Uterus (tissue), 4 donors: ENCODE measurements at places on chromosomes 2 and 18. TPM values are rescaled to one million over a fixed set of nuclear protein-coding genes. Genes with fewer than 3 reads are reported as not detected.

- H3K4me1 ChIP-seq, result no peaks in the 10 kb centered on the region
- H3K27me3 ChIP-seq, result no peaks in the 10 kb centered on the region
- no peaks in the 10 kb centered on the region for H3K36me3 ChIP-seq
- H3K4me3 ChIP-seq, result peak overlapping the region; percentile 68
- peak overlapping the region; percentile 83 for H3K27ac ChIP-seq
Observed at GRCh38 chr18:49813069-49813318, 339 bp downstream of the ACAA2 start.

GRCh38 chr2:103616891-103617290 is 855.1 kb downstream of the TMEM182 start:
- H3K36me3 ChIP-seq, result no peaks in the 10 kb centered on the region
- no peak for DNase-seq
- no peaks in the 10 kb centered on the region for H3K4me1 ChIP-seq
- H3K27ac ChIP-seq, result no peak overlapping the region

DNA sequence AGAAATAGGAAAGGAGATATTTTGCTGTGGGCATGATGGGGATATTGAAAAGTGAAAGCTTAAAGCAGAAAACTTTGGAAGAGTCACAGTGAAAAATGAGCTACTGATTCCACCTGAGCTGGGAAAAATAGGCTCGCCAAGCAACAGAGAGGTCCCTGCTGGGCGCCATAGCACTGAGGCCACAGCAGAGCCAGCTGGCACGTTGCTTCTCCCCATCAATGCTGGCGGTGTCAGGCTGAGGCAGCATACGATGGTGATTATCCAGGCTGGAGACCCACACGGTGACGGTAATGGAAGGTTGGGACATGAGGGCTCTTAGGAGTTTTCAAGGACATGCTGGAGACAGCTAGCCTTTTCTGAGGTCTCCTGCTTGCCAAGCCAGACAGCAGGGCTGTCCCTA is 25.8 kb upstream of the DTNB start:
- H3K27me3 ChIP-seq, result no peaks in the 10 kb centered on the region
- no peak overlapping the region for H3K4me3 ChIP-seq
- no peaks in the 10 kb centered on the region for H3K4me1 ChIP-seq
- no peak for DNase-seq
- H3K36me3 ChIP-seq, result no peaks in the 10 kb centered on the region
- no peak overlapping the region for H3K27ac ChIP-seq

The NPPC gene
- total RNA-seq, result not detected

DNA sequence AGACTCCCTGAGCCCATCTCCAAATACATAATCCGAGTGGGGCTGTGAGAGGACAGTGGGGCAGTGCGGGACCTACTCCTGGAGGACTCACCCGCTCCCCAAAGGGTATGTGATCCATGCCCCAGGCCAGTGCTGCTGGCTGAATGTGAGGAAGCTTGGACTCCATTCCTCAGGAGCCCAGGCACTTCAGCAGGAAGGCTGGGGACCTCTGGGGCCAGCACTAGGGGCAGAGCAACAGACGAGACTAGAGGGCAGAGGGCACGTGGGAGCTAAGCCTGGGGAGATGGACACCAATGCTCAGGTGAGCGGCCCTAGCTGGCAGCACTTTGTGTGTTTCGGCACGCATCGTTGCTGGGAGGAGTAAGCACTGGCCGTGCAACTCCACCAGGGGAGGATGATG is 84.9 kb downstream of the MALT1 start:
- no peak overlapping the region for H3K4me3 ChIP-seq
- DNase-seq, result no peak
- no peak overlapping the region for H3K27ac ChIP-seq
- no peaks in the 10 kb centered on the region for H3K36me3 ChIP-seq
- no peaks in the 10 kb centered on the region for H3K27me3 ChIP-seq

- no peaks in the 10 kb centered on the region for H3K36me3 ChIP-seq
- H3K4me3 ChIP-seq, result no peak overlapping the region
- DNase-seq, result no peak
- H3K27ac ChIP-seq, result no peak overlapping the region
Observed at GRCh38 chr2:107633580-107634147, 193.0 kb upstream of the RGPD4 start.

DNA sequence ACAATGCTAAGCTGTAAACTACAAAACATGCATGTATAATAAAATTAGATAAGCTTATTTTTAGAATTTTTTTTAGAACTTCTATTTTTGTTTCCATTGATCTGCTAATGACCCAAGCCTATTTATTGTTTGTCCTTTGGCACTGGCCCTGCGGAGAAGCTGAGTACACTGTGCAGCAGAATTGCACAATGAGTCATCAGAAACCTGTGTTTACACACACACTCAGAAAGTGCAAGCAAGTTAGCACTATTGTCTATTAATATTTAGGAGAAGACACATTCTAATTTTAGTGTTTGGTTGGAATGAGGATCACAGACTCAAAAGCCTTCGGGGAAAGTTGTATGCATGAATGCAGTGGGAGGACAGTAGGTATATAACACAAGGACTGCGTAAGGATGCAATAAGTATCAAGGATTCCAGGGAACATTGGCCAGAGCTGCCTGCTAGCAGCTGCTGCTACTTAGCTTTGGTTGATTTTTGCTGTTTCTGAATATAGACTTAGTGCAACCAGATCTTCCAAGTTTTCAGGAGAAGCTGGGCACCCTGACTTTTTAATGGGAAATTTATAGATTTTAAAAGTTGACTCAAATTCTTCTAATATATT is 128.2 kb downstream of the KCNH7 start:
- no peak for DNase-seq
- H3K4me1 ChIP-seq, result no peaks in the 10 kb centered on the region
- H3K27me3 ChIP-seq, result no peaks in the 10 kb centered on the region

The IL1RL2 gene
- 1.3 TPM for total RNA-seq

GRCh38 chr2:128425216-128425615 is 106.5 kb upstream of the HS6ST1 start:
- no peak overlapping the region for H3K27ac ChIP-seq
- no peaks in the 10 kb centered on the region for H3K4me1 ChIP-seq
- DNase-seq, result no peak
- H3K4me3 ChIP-seq, result no peak overlapping the region
- no peaks in the 10 kb centered on the region for H3K27me3 ChIP-seq
- H3K36me3 ChIP-seq, result no peaks in the 10 kb centered on the region

The CROCC2 gene
- total RNA-seq, result 0.79 TPM

DNA sequence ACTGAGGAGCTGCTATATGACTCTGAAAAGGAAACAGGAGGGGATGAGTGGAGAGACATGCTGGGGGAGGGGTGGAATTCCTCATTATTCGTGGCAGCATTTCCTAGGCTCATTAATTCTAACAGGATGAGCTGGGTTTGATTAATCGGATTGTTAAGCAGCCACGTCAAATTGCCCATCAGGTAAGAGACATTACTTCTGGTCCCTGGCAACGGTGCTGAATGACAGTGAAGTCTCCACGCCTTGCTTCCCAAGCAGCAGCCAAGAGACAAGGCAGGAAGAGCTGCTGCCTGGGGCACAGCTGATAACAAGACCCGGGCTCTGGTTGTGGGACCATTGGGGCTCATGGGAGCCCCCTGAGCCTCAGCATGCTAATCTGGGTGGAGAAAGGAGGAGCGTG is 86.6 kb downstream of the MARCHF4 start:
- no peak overlapping the region for H3K4me3 ChIP-seq
- no peak for DNase-seq
- no peaks in the 10 kb centered on the region for H3K36me3 ChIP-seq
- no peaks in the 10 kb centered on the region for H3K4me1 ChIP-seq

The CFC1 gene
- not detected for total RNA-seq

- no peak for DNase-seq
- H3K4me3 ChIP-seq, result no peak overlapping the region
- H3K4me1 ChIP-seq, result no peaks in the 10 kb centered on the region
- no peak overlapping the region for H3K27ac ChIP-seq
- H3K36me3 ChIP-seq, result no peaks in the 10 kb centered on the region
- no peaks in the 10 kb centered on the region for H3K27me3 ChIP-seq
Observed at GRCh38 chr2:167424221-167424620, 535.9 kb downstream of the XIRP2 start.

The CHST10 gene
- 0.88 TPM for total RNA-seq

GRCh38 chr2:84278386-84278785 is 180.7 kb downstream of the SUCLG1 start:
- no peak overlapping the region for H3K27ac ChIP-seq
- no peak for DNase-seq
- H3K4me1 ChIP-seq, result no peaks in the 10 kb centered on the region
- no peaks in the 10 kb centered on the region for H3K27me3 ChIP-seq
- H3K4me3 ChIP-seq, result no peak overlapping the region

The REG1B gene
- total RNA-seq, result not detected

DNA sequence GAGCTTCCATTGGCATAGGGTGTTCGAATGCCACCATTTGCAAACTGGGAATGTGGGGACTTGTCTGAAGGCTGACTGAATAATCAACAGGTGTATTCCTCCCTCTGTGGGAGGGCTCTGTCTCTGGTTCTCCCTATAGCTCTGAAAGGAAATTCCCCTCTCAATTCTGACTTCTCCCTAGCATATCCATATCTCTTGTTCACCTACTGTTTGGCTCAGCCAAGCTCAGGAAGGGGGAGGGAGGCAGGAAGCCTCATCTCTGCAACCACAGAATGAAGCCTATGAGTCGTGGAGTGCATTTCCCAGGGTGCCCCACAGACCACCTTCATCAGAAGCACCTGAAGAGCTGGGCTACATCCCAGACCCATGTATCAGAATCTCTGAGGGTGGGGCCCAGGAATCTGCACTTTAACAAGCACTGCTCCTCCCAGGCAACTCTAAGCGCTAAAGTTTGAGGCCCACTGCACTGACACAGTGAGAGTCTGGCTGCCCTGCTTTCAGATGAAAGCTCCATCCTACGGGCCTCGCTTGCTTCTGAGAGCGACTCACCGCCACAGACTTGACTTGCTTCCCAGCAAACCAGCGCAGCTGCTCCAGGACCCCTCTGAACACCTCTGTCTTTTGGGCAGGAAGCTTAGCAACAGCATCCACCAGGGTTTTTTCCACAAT is 32.0 kb downstream of the XDH start:
- H3K36me3 ChIP-seq, result no peaks in the 10 kb centered on the region
- no peak for DNase-seq
- no peaks in the 10 kb centered on the region for H3K27me3 ChIP-seq
- no peak overlapping the region for H3K4me3 ChIP-seq
- H3K27ac ChIP-seq, result no peak overlapping the region
- no peaks in the 10 kb centered on the region for H3K4me1 ChIP-seq

- H3K4me1 ChIP-seq, result no peaks in the 10 kb centered on the region
- no peaks in the 10 kb centered on the region for H3K27me3 ChIP-seq
- no peaks in the 10 kb centered on the region for H3K36me3 ChIP-seq
Observed at GRCh38 chr2:102967451-102967850, 205.6 kb downstream of the TMEM182 start.

The SKOR2 gene
- total RNA-seq, result not detected

DNA sequence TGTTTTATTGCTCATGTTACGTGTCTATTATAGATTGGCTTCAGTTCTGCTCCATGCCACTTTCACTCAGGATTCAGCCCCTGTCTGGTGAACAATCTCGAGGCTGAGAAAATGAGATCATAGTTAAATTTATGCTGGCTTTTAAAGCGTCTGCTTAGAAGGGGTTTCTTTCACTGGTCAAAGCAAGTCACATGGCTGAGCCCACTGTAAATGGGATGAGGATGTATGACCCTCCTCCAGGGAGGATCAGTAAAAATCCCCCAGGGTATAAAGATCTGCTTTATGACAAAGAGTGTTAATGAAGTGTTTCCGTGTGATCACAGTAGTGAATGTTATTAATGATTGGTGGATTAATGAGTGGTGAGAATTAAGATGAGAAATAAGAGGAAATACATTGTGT is 6.2 kb upstream of the PLCL1 start:
- no peak overlapping the region for H3K27ac ChIP-seq
- no peaks in the 10 kb centered on the region for H3K4me1 ChIP-seq
- no peak overlapping the region for H3K4me3 ChIP-seq
- no peak for DNase-seq

DNA sequence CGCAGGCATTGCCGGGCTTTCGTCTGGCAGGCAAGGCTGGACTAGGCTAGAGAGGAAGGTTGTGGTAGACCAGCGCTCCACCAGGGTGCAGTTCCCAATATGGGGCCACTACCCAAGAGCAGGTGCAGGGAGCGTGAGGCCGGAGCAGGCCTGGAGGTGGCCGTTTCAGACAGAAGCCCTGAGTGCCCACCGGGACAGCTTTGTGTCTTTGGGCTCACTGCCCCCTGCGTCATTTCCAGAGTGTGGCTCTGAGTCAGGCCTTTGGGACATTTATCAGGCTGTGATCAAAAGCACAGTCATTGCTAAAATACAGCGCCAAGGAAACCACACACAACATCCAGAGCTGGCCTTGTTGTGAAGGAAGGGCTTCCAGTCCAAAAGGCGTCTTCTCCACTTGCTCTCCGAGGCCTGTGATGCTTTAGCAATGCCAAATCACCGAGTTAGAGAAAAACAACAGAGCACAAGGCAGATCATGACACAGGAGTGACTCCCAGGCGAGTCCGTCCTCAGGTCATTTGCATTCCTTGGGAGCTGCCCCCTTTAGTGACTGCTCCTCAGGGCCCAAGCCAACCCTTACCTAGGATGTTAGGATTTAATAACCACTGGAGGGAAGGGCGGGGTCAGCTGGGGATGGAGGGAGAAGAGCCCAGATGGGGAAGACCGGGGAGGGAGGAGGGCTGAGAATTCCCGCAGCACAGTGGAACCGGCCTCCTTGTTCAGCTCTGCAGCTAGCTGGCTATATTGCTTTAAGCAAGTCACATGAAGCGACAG is 42.3 kb downstream of the RFX8 start:
- no peak overlapping the region for H3K27ac ChIP-seq
- no peaks in the 10 kb centered on the region for H3K27me3 ChIP-seq
- no peaks in the 10 kb centered on the region for H3K36me3 ChIP-seq
- DNase-seq, result no peak
- H3K4me3 ChIP-seq, result no peak overlapping the region

The LOXHD1 gene
- total RNA-seq, result not detected

The LBX2 gene
- not detected for total RNA-seq

- no peaks in the 10 kb centered on the region for H3K27me3 ChIP-seq
- H3K4me1 ChIP-seq, result peaks cover 6% of the 10 kb centered on the region
- DNase-seq, result no peak
- peak overlapping the region; percentile 99 for H3K27ac ChIP-seq
- no peaks in the 10 kb centered on the region for H3K36me3 ChIP-seq
Observed at GRCh38 chr2:219419331-219420197, 1.4 kb downstream of the DES start.

DNA sequence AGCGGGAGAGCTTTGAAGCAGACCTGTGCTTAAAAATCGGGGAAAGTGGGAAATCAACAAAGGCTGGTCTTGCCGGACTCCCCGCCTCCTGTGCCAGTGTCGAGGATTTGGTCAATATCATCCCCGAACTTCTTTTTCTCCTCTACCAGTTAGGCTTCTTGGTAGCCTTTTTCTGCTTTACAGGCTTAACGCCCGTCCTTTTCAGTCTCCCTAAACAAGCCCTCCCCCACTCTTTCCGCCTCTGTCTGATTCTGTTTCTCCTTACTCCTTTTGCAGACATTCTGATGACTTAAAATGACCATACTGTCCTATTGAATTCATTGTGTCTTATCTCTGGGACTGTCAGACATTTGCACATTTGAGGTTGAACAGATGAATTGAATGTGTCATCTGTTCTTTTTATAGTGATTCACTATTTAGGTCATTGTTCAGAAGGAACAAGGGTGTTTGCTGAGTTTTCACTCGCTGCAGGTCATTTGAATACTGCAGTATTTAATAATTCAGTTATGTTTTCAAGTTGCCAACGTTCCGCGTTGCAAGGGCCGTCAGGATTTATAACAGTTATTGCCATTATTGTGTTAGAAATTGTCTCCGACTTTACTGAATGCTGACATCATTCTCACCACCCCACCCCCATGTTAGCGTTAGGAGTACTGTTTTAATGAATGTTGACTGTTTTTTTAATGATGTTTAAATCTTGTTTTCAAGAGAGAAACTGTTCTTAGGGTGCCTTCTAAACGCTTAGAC is 1.1 kb downstream of the ITGAV start:
- H3K27ac ChIP-seq, result peak overlapping the region; percentile 96
- peak overlapping the region; percentile 90 for H3K4me3 ChIP-seq
- H3K27me3 ChIP-seq, result no peaks in the 10 kb centered on the region
- H3K36me3 ChIP-seq, result no peaks in the 10 kb centered on the region
- DNase-seq, result peak; percentile 29
